Activated T-cell treated with anti-CD3 and anti-CD28 coated beads for 4 hours (primary cell): ENCODE measurements at places on chromosomes 12 and 14.

GRCh38 chr12:95648990-95649791 is 97.9 kb upstream of the USP44 start:
- no peak for DNase-seq

DNA sequence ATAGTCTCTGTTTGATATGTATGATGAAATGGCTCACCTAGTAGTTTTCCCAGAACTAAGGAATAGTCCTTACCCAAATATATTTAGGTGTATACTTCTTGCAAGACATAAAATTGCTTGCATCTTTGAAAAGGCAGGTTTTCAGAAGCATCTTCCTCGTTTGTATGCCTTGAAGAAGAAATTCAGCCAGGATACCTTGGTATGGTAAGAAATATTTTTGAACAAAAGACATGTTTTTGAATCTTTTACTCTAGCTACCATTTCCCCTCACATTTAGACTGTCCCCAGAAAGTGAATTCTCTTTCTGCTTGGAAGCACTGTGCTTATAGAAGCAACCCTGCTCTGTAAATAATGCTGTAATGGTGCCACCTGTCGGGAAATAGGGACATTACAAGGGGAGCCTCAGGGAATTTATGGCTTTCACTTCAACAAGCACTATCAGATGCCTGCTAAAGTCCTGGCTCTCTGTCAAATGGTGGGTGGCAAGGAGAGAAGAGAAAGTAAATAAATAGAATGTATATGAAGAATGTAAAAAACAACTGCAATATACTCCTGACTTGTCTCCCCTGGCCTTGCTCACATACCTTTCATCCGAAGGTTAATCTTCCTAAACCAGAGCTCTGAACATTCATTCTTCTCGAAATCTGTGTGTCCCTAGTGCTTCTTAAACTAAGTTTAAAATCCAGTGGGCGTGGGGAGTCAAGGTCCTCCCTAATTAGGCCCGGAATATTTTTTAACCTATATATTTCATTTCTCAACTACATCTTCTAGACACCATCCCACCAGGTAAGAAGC is 6.1 kb downstream of the CCDC184 start:
- peak; percentile 70 for DNase-seq

- no peak for DNase-seq
These were observed 517.4 kb downstream of the DIO2 start for GRCh38 chr14:79693935-79694334.

DNA sequence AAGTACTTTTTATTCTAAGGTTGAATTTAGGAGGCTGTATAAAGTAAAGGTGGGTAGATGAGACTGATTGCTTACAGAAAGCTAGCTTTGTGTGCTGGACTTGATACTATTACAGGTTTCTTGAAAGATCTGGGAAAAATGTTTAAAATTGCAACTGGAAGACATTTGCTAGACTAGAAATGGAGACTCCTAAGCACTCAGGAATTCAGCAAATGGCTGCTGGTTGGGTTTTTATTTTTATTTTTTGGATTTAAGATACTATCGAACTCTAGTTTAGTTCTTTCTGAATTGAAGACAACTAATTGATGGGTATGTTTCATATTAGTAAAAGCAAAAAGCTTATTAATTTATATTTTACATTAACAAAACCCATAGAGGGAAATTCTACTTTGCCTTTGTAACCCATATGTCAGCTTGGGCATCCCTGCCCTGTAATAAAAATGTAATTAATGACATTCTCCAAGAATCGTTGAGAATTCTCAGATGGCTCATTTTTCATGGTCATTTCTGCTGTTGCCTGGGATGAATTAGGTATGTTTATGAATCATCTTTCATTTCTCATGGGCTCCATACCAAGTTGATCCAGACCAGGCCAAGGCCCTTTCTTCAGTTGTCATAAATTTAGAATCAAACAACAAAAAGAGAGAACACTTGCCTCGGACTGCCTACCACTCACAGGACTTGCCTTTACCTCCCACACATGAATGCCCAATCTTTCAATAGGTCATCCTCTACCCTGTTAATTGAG is 102.1 kb downstream of the ERGIC2 start:
- no peak for DNase-seq

DNA sequence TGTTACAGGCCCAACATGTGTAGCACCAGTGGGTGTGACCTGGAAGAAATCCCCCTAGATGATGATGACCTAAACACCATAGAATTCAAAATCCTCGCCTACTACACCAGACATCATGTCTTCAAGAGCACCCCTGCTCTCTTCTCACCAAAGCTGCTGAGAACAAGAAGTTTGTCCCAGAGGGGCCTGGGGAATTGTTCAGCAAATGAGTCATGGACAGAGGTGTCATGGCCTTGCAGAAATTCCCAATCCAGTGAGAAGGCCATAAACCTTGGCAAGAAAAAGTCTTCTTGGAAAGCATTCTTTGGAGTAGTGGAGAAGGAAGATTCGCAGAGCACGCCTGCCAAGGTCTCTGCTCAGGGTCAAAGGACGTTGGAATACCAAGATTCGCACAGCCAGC is 8.6 kb downstream of the BCL2L14 start:
- DNase-seq: no peak

GRCh38 chr12:10838461-10838860 is 10.8 kb downstream of the PRR4 start:
- DNase-seq: no peak

- no peak for DNase-seq
These were observed 956.0 kb upstream of the NOVA1 start for GRCh38 chr14:27553790-27554189.

DNA sequence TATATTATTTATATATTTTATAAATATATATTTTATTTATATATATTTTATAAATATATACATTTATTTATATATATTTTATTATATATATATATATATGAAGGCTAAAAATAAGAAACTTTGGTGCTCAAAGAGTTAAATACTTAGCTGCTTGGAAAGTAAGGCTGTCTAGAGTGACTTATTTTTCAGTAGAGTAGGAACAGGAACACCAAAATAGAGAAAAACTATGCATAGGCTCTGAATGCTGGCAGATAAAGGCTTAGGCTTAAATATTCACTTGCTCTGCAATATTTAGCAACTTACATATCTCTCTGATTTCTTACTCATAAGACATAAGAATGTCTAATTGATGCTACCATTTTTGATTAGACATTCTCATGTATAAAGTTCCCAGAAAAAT is 991.2 kb downstream of the VRK1 start:
- DNase-seq: no peak

GRCh38 chr12:97875064-97875463 is 412.5 kb downstream of the RMST start:
- no peak for DNase-seq

- no peak for DNase-seq
These were observed 120.1 kb downstream of the ZFP36L1 start for GRCh38 chr14:68672609-68673285.

DNA sequence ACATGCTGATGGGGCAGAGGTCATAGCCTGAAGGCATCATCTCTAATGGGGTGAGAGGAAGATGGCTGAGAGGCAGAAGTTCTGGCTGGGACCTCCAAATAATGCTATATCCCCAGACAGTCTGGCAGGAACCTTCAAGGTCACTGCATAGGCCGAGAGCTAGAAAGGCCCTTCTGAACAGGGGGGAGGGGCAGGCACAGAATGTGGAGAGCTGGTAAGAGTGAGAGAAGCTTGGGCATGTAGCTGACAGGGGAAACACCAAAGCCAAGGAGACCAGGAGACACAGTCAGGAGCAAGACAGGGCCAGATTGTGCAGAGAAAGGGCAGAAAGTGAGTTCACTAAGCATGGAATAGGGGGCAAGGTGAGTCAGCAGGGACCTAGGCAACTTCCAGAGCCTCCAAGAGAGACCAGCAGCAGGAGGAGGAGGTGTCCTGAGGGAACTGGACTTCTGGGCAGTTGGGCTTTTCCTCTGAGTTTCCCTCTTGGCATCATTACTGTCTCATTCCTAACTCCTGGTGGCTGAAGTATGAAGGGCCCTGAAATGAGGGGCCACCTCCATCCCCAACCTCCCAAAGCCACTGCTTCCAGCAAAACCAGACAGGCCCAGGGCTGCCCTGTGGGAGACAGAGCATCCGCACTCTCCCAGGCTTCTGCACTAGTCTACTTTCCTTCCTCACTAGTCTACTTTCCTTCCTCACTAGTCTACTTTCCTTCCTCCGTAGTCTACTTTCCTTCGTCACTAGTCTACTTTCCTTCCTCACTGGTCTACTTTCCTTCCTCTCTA is 17.1 kb downstream of the ANO2 start:
- no peak for DNase-seq

- DNase-seq: no peak
These were observed 143.8 kb downstream of the ADGRD1 start for GRCh38 chr12:131097202-131098177.

DNA sequence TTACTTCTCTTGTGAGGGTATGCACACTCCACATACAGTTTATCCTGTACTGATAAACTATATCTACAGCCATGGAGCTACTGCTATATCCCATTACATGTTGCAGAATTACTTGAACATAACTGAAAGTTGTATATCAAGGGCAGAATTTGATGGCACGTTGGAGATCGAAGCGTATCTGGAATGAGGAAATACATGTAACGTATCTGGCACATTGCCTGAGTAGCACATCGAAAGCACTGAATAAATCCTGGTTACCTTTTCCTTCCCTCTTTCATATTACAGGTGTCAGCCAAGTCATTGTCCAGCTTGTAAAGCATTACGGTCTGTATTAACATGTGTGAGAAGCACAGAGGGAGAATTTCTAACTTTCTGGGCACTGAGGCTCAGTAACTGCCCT is 42.1 kb upstream of the LIN7A start:
- no peak for DNase-seq

GRCh38 chr12:79997096-79997791 is 62.3 kb upstream of the PPP1R12A start:
- no peak for DNase-seq

- no peak for DNase-seq
These were observed 2.6 kb downstream of the TESC start for GRCh38 chr12:117096501-117097042.

DNA sequence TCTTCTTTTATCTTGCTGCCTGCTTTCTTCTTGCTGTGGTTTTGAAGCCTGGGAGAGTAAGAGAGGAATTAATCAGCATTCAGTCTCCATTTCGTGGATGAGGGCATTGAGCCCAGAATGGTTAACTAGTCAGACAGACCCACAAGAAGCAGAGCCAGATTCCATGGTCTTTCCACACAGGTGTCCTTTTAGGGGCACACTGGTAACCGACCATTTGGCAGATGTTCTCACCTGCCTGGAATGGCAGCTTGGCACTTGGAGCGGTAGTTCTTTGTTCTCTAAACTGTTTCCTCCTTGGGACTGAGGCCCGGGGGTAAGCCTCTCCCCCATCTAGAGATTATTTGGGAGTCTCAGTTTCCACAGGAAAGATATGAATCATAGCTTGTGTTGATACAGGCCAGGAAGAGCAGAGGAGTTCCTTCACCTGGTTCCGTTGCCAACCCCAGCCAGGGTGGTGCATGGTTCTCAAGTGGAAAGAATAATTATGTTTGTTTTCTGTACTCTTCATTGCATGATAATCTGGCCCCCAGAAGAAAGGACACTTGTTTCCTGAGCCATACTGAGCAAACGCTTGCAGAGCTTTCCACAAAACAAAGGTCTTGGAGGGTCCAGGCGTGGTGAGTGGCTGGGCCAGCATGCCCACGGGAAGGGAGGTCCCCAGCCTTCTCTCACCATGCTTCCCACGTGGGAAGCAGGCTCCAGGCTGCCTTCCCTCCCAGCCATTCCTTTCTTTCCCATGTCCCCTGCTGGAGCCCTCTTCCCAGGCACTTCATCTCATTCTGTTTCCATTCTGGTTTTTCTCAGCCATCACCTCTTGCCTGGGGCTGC is 2.0 kb upstream of the KRT75 start:
- no peak for DNase-seq

GRCh38 chr12:111687255-111687654 is 1.4 kb downstream of the ACAD10 start:
- DNase-seq: no peak

GRCh38 chr12:10717410-10717809 is 5.7 kb downstream of the YBX3 start:
- DNase-seq: no peak

- no peak for DNase-seq
These were observed 181.0 kb upstream of the TBX3 start for GRCh38 chr12:114864837-114865551.

- no peak for DNase-seq
These were observed 43.9 kb upstream of the RASSF8 start for GRCh38 chr12:25914551-25914950.

DNA sequence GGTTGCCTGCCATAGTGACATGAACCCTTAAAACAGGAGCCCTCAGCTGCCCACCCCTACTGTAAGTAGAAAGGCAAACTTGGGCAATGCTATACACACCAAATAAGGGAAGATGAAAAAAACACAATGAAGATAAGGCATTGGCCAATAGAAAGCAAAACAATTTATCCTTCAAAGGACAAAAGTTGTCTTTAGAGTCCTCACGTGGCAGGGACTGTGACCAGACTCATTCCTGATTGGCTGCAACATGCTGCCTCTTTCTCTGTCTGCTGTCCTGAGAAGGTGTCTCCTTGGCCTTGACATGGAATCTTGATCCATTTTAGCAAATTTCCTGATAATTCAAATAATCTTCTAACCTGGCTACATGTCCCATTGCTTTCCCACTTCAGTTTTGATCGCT is 131.9 kb downstream of the GPR135 start:
- no peak for DNase-seq

DNA sequence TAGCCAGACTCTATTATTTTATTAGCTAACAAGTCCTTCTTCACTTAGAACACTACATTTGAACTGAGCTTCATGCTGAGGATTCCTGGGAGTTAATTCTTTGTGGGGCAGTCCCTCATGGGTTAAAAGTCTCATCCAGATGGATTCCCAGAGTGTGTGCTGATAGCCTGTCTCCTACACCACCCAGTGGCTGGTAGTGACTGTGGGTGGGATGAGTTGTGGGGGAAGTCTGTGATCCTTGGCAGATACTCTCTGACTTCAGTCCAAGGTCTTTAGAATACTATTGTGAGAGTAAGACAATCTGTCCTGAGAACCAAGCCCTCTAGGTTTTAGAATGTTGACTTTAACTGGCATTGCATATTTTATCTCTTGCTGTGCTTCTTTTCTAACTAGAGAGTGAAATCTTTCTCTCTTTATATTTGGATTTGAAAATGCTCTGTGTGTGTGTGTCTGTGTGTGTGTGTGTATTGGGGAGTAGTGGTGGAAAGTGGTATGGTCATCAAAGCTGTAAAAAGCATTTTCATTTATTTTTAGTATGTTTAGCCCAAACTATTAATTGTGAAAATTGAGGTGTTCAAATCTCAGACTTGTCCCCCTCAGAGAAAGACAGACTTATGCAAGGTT is 37.3 kb downstream of the AKAP6 start:
- no peak for DNase-seq

DNA sequence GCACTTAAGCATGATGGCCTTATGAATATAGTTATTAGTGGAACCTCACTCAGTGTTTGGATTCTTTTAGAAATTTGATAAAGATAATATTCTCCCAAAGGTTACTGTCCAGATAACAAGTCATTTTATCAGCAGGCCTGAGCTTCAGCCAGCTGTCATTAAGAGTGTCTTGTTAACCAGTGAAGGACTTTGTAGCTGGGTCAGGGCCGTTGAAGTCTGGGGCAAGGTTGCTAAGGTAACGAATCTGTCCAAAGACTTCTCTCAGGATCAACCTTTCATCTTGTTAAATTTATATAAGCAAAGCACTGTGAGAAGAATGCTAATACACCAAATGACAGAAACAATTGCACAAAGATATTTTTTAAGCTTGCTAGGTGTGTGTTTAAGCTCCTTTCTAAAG is 271.3 kb upstream of the TMPO start:
- DNase-seq: no peak

GRCh38 chr12:46403719-46404070 is 31.1 kb upstream of the SLC38A2 start:
- DNase-seq: no peak

GRCh38 chr12:75269209-75269608 is 59.6 kb upstream of the KCNC2 start:
- DNase-seq: no peak

GRCh38 chr12:103928682-103929045 is 1.5 kb upstream of the HSP90B1 start:
- DNase-seq: peak; percentile 21
